ENCODE measurements at places on chromosomes 7 and 10.

- peak; percentile 36 for DNase-seq
Measured at GRCh38 chr10:110370006-110370405, 65.3 kb upstream of the SMNDC1 start.

- no peak for DNase-seq
Measured at GRCh38 chr10:2856598-2856997, 210.8 kb upstream of the PFKP start.

DNA sequence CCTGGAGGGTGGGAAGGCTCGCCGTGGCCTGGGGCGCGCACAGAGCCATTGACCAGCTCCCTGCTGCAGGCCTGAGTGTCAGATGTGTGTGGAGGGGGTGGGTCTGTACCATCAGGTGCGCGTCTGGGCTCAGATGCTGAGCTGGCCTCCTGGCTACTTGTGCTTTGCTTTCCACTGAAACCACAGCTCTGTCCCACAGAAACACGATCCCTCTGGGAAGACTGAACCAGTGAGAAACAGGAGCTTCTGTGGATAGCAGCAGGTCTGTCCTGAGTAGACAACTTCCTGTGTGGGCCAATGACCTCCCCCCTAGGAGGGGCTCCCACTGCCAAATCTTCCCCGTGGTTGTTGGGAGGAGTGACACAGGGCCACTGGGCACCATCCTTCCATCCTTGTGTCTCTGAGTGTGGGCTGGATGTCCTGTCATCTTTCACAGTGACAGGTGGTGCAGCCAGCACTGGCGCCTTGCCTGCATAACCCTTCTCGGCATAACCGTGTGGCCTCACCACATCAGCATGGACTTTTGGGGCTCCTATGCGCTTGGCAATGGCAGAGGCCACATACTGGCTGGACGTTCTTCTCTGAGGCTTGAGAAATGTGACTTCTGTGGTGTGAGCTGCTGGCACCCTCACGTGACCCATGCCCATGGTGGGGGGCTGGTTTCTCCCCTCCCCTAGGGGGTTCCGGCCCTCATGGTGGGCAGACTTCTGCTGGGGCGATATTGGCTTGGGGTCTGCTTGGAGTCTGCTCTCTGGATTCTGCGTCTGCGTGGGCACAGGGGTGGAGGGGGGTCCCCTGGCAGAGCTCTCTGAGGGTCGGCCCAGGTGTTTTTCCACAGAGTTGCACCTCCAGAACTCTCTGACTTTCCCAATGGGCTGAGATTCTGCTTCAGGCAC lies 245.5 kb upstream of the GRB10 start:
- no peak for DNase-seq

- DNase-seq, result no peak
Measured at GRCh38 chr10:86654411-86655172, at the start of gene OPN4. Gene OPN4 (plus strand): TSS chr10:86654547. CDS start chr10:86654784, 237 bp downstream.

GRCh38 chr10:133076274-133077038 lies 11.3 kb upstream of the ADGRA1 start:
- no peak for DNase-seq

DNA sequence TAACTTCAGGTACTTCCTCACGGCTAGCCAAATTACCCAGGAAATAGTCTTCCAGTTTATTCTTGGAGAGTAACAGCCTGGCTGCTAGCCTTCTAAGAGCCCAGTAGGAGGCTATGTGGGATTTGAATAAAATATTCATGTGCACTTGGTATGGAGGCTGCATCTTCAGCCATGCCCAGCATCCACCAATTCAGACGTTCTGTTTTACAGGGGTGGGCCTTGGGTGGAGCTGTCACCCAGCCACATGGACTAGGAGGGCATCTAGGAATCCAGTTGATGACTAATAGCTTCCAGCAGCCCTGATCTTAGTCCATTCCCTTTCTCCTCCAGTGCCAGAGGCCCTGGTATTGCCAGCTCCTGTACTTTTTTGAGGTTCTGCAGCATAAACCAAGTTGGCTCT lies 66.3 kb upstream of the ZRANB1 start:
- DNase-seq, result peak; percentile 22

- DNase-seq, result no peak
Measured at GRCh38 chr7:131047651-131048304, 279.9 kb upstream of the MKLN1 start.

- DNase-seq, result peak; percentile 43
Measured at GRCh38 chr7:146090023-146090645, 26.5 kb upstream of the CNTNAP2 start.

GRCh38 chr7:100946766-100947365 lies 2.5 kb upstream of the MUC3A start:
- DNase-seq, result no peak

- no peak for DNase-seq
Measured at GRCh38 chr7:148819697-148820360, 64.3 kb downstream of the EZH2 start.

GRCh38 chr7:33091111-33091531 lies 18.1 kb downstream of the RP9 start:
- no peak for DNase-seq

- DNase-seq, result no peak
Measured at GRCh38 chr10:3906511-3907111, 121.6 kb upstream of the KLF6 start.

DNA sequence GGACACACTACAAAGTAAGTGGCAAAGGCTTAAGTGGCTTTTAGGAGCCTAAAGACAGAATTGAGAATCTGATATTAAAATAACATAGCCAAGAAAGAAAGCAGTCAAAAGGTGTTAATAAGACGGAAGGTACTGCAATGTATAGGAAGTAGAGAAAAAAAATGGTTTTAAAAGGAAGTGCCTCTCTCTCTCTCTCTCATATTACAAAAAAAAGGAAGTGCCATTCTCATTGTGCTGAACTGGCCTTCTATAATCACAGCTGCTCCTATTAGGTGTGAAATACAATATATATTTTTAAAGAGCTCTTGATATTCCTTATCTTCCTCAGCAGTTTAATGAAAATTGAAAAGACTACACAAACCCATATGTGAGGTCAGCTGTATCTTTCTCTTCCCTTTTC lies 199.4 kb upstream of the NPVF start:
- peak; percentile 41 for DNase-seq

GRCh38 chr7:139735912-139736595 lies 41.7 kb downstream of the HIPK2 start:
- DNase-seq, result no peak

GRCh38 chr10:73872190-73872710 lies 2.1 kb downstream of the CAMK2G start:
- no peak for DNase-seq

DNA sequence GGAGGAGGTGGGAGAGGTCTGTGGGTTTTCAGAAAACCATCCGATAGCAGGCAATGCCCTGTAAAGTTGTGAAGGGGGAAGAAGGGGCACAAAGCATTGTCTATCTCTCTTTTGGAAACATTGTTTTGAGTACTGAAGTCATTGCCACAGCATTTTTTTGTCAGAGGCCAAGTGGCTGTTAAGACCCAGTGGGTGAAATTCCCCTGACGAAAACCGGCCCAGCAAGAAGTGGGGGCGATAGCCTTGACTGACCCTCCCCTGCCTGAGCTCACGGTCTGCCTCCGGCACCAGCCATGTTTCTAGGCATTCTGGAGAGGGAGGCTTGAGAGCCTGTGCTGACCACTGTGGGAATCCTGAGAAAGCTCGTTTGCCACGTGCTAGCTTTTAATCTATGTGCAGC lies 144.7 kb downstream of the RPS24 start:
- no peak for DNase-seq

- no peak for DNase-seq
Measured at GRCh38 chr7:8938044-8938805, 504.8 kb downstream of the NXPH1 start.

- DNase-seq, result no peak
Measured at GRCh38 chr10:108014145-108014901, 849.8 kb upstream of the SORCS1 start.

DNA sequence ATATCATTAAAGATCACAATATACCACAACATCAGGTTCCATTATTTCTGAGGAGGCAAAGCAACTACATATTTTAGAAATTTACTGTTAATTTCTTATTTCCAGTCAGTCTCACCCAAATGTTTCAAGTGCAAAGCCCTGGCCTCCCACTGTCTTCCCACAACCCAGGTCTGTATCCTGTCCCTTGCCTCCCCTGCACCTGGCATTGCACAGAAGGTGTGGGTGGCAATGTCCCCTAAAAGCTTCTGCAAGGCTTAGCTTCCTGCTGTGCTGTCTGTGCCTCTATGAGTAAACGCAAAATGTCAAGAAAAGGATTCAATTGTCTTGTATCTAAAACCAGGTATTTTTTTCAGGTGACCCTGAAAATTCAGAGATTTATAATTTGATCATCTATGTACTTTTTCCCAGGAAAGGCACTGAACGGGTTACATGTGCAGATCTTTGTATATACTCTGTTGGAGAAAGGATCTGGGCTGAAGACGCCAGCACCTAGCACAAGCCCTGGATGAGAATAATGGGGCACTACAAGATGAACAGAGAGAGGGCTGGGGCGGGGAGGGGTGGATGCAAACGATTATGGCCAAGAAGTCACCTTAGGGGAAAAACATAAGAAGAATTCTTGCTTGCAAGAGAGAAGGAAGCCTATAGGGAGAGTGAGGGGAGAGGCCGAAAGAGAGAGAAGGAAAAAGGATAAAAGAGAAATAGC lies 3.1 kb upstream of the ANTXRL start:
- no peak for DNase-seq

DNA sequence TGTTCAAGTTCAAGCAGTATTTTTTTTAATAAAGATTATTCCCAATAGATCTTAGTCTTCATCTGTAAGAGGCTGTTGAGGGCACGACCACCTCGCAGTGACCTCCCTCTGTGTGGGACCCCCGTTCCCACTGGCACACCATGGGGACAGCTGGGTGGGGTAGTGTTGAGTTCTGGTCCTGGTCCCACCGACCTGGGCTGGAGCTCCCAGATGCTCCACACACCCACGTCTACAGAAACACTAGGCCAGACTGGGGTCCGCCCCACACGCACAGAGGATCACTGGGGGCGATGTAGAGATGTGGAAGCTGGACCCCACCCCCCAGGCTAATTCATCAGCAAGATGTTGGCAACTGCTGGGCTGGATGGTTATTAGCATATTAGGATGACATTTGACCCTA lies 623.6 kb downstream of the PTPRN2 start:
- no peak for DNase-seq

GRCh38 chr7:50857804-50858489 lies 75.3 kb upstream of the GRB10 start:
- DNase-seq, result no peak

DNA sequence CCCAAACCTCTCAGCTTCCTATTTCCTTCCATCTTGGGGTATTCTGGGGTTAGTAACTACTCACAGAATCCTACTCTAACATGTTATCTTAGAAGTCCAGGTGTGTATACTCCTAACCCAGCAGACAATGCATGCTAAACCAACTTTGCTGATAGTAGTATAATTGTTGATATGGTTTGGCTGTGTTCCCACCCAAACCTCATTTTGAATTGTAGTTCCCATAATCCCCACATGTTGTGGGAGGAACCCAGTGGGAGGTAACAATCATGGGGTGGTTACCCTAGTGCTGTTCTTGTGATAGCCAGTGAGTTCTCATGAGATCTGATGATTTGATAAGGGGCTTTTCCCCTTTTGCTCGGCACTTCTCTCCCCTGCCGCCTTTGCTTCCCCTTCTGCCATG lies 135.1 kb downstream of the CHRM2 start:
- peak; percentile 53 for DNase-seq

DNA sequence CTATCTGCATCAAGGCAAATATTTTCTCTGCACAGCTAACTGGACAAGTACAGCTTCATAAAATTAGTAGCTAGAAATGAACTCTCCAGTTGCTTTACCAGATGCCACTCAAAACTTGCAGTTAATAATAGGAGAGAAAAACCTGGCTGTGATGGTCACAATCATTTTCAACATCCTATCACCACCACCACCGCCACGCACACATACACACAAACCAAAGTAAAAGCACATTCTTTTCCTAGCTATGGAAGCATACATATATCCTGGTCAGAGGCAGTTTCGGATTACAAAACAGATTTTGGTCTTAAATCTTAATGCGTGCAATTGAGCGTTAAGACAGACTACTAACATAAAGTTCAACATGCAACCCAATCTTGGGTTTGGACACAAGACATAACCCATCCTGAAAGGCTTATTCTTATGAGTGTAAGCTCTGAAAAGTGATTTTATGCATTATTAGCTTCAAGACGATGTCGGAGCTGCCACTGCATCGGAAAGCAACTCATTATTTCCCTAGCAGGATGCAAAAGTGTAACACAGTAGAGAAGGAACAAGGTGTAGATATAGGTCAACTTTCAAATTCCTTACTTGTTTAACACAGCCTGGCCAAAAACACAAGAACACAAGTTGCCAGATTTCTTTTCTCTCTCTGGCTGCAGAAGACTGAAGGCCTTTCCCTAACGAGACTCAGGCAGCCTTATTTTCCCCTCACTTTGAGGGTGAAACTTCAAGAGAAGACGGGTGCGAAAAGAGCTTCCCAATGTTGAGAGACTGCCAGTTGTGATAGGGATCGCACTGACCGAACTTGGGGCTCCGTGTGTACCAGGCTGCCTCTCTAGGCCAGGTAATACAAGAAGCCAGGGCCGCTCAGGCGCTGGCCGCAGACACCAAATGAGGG lies 1.2 kb downstream of the CACUL1 start:
- peak; percentile 68 for DNase-seq

- DNase-seq, result no peak
Measured at GRCh38 chr7:137681657-137682562, 164.9 kb downstream of the DGKI start.

All from hematopoietic multipotent progenitor cell treated with erythropoietin and hydrocortisone succinate and interleukin-3 and kit ligand, for 4 days (in vitro differentiated cells).